ENCODE measurements at places on chromosomes 2 and 18.
A peak's percentile ranks its signal among the peaks of the same experiment; 100 is the strongest.

- DNase-seq: no peak
These were observed 288.2 kb downstream of the CTNNA2 start for GRCh38 chr2:79801082-79801481.

DNA sequence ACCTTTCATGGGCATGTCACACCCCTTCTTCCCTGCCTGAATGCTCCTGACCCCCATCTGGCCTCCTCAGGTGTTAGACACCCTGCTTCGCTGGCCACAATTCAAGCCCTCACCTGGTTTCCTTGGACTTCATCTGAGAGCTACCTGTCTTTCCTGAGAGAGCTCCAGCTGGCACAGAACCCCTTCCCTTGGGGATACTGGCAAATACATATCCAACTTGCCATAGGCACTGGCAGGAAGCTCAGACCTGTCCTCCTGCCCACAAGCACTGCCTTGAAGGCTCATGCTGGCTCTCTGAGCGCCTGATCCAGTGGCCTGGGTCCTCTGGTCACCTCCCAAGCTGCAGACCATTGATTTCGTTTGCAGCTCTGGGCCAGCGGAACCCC, 74.1 kb upstream of the MAP4K3 start:
- no peak for DNase-seq

GRCh38 chr2:134365356-134365755, 111.5 kb downstream of the MGAT5 start:
- no peak for DNase-seq

DNA sequence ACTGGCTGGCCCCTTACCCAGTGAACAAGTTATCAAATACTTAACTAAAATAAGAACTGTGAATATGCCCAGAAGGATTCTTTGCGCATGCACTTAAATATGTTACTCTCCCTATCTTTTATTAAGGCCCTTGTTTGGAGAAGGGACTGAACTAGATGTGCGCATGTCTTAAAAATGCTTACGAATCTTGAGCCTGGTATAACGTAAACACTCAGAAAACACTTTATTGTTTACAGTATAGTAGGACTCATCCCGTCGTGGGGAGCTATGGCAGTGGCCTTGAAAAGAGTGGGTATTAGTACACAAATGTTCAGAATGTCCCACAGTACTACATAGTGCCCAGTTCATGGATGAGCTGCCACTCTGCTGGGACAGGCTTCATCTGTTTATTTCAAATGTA, 75.9 kb upstream of the MAP4K3 start:
- no peak for DNase-seq

- DNase-seq: peak; percentile 26
These were observed 18.7 kb downstream of the SMIM21 start for GRCh38 chr18:75408554-75409506.

GRCh38 chr18:36629138-36629530, 199.7 kb downstream of the TPGS2 start:
- no peak for DNase-seq

GRCh38 chr2:5740817-5741216, 48.6 kb downstream of the SOX11 start:
- DNase-seq: no peak

- no peak for DNase-seq
These were observed 78.8 kb upstream of the PELI1 start for GRCh38 chr2:64223055-64223454.

- peak; percentile 19 for DNase-seq
These were observed 47.1 kb downstream of the PLCL1 start for GRCh38 chr2:197851451-197851850.

DNA sequence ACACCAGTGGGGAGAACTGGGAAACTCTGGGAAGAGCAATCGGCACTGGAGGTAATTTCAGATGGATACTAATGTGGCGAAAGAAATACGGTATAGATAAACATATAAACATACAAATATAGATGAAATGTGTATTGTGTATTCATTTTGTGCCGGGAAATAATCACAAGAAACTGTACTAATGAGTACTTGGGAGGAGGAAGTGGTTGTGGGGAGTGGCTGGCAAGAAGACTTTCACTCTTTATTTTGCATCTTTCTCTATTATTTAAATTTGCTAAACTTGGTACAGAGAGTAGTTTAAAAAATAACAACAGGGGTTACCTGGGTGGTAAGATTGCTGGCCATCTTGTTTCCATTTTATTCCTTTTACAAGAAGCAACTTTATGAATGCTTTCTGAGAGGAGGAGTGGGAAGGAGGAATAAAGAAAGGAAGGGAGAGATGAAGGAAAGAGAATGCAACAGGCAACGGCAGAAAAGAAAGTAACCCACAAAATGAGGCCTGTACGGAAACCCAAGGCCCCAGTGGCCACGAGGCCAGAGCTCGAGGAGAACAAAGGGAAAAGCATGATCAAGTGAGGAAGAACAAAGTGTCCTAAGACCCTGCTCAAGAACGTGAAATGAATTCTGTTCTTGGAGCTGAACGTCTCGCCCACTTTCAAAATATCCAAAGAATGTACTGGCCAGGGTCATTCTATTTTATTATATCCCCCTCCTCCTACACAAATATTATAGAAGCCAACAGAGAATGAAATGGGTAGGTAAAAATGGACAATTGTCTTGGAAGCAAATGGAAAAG, 45.2 kb downstream of the FAM178B start:
- no peak for DNase-seq

- no peak for DNase-seq
These were observed 156.0 kb downstream of the TGIF1 start for GRCh38 chr18:3605954-3606443.

GRCh38 chr2:238900511-238900910, 52.6 kb downstream of the TWIST2 start:
- DNase-seq: no peak

DNA sequence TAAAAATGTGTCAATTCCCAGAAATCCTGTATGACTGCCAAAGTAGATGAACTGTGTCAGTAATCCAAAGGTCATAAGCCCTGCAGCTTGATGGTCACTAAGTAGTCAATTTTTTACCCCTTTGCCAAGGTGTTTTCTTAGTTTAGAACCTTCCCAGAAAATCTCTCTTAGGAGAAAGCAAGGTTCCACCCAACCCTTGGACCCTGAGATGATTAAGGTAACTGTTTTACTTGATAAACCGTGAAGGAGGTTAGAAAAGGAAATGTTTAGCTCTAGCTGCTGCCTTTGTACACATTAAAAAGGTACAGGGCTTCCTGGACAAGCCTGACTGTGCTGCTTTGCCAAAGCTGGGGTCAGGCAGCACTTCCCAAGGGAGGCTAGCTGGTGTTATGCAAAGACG, 24.4 kb upstream of the LRP2 start:
- no peak for DNase-seq

- no peak for DNase-seq
These were observed 784 bp downstream of the ROCK1 start for GRCh38 chr18:21110713-21111345.

GRCh38 chr2:130313812-130314334, 28.8 kb upstream of the IMP4 start:
- no peak for DNase-seq

DNA sequence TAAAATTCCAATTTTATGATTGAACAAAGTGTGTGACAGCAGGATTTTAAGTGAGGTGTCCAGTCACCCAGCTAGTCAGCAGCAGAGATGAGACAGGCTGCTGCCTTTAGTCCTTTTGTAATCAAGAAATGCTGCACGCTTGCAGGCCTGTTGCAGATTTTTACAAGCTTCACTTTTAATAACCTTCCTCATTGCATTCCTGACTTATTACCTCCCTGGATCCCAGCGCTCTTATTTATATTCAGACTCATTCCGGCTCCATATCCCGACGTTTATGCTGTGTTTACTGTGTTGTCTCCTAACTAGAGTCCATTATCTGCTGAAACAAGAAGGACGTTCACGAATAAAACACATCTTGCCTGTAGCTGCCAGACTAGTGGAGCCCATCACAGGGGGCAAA, 442.5 kb upstream of the KLHL29 start:
- no peak for DNase-seq

DNA sequence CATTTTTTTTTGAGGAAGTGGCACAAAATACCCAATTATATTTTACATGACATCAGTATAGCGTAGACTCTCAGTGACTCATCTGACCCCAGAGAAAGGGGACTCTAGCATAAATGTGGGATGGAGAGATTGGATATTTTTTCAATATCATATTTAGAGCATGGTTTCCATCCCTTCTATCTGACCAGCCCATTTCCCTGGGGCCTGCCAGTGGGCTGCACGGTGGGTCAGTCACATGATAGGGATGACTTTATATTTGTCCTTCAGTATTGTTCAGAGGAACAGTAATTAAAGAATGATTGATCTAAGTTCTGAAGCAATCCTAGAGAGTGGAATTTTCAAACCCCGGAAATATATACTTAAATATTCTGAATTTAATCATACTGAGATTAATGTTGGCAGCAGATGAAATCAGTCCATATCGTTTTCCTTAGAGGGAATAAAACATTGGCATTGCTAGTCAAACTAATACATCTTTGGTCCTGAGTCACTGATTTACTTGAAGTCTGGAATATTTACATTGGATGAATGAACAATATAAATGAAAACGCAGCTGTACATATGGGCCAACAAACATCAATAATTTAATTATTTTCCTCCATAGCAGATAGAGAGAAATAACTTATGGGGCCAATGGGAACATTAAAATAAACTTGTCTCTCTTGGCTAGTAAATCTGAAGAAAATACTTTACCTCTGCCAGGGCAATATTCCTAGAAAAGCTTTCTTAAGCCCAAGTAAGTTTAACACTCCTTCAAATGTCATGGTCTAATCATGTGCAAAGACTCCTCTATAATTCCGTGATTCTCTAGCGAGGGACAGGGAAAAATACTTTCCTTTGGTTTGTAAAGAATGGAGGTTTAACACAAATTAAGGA, 563.6 kb upstream of the PKDCC start:
- DNase-seq: no peak

GRCh38 chr2:234191819-234192407, 141.4 kb downstream of the SPP2 start:
- no peak for DNase-seq

DNA sequence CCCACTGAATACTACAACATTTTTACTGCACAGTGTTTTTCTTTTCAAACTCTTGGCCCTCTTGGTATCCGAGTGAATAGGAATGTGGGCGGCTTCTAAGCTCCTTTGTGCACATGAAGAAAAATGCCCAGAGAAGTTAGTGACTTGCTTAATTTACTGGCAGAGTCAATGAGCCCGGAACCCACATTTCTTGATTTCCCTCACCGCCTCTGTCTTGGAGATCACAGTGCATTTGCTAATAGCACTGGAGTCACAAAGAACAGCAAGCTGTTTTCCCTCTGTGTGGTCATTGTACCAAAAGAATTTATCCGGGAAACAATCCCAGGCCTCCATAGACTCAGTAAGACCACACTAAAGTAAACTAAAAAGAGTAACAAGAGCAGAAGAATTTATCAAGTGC, 18.9 kb downstream of the STON1 start:
- no peak for DNase-seq

DNA sequence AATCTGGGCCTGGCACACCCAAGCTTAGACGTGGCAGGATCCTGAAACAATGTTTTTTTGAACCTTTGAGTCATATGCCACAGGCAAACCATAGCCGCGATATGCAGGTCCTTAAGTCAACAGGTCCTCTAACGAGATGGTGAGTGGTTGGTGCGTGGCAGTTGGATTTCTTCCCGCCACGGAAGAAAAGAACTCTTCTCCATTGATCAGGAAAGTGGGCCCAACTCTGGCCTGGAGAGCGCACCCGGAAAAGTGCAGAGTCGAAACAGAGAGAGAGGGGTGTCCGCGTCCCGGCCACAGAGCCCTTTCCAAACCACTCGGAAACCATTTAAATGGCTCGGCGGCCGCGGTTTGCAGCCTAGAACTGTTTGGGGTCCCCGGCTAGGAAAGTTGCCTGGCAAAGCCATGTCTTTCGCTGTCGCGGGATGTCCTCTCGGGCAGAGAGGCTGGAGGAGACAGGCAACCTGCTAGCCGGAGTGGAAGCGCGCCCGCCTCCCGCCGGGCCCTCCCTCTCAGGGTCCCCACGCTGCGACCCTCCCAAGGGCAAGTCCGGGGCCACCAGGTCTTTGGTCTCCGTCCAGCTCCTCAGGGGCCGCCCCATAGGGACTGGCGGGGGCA, 777 bp downstream of the GALNT3 start:
- DNase-seq: no peak

DNA sequence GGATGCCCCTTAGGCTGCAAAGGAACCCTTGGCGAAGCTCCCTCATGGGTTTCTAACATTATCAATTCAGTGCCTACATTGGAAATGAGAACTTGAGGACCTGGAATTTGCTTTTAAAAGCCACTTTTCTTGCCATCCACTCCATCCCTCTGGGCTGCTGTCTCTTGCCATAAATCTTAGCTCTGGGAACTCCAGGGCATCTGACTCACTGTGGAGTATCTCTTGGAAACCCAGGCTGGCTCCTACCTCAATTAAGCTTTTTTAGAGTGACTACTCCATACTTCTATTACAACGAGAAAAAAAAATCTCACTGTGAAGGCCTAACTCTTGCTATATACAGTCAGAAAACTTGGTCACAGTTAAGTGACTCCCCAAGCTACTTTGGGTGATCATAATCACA, 227.2 kb upstream of the SETBP1 start:
- DNase-seq: no peak

- DNase-seq: no peak
These were observed 22.4 kb upstream of the SSB start for GRCh38 chr2:169776252-169776761.

GRCh38 chr18:56639104-56639381, 651 bp upstream of the TXNL1 start:
- no peak for DNase-seq

DNA sequence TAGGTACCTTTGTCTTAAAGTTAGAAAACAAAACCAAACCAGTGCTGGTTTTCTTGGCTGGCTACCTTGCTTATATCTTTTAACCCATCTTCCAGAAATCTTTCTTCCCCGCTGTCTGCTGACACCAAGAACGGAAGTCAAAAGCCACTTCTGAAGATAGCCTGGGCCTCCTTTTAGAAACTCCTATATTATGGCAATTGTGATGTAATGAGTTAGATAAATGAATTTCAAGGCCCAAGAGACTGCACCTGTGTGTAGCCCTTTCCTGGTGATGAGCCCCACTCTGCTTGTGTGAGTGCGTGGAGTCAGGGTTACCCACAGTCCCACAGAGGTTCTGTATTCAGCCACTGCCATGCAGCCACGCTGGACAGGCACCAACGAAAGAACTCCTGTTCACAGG, 60.7 kb downstream of the ARMC9 start:
- DNase-seq: no peak

GRCh38 chr18:77099485-77100370, 32.9 kb downstream of the MBP start:
- DNase-seq: no peak

DNA sequence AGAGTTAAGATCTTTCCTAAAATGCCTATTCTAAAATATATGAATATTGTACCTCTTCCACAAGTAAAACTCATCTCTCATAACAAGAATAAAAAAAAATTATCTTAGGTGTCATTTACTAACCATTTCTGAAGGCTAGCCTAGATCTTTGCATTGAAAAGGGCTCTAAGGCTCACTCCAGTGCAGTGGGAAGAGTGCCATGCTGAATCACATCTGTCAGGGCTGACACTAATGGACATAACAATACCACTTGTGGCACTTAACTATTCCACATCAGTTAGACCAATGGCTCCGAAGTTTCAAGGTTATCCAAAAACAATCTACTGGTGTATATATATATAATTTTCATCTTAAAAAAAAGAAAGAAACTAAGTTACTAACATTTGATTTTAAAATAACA, 130.2 kb downstream of the EXOC6B start:
- no peak for DNase-seq
